Activated T-cell treated with anti-CD3 and anti-CD28 coated beads, Interleukin-2, amount 50 U/mL, for 4 hours (primary cell): ENCODE measurements at places on chromosomes 6 and 20. TPM values are rescaled to one million over a fixed set of nuclear protein-coding genes. Genes with fewer than 3 reads are reported as not detected.

RNF182 gene
- not detected for total RNA-seq

THBS2 gene
- 0.18 TPM for total RNA-seq

SEMG1 gene
- total RNA-seq: not detected

OR2B6 gene
- not detected for total RNA-seq

DNA sequence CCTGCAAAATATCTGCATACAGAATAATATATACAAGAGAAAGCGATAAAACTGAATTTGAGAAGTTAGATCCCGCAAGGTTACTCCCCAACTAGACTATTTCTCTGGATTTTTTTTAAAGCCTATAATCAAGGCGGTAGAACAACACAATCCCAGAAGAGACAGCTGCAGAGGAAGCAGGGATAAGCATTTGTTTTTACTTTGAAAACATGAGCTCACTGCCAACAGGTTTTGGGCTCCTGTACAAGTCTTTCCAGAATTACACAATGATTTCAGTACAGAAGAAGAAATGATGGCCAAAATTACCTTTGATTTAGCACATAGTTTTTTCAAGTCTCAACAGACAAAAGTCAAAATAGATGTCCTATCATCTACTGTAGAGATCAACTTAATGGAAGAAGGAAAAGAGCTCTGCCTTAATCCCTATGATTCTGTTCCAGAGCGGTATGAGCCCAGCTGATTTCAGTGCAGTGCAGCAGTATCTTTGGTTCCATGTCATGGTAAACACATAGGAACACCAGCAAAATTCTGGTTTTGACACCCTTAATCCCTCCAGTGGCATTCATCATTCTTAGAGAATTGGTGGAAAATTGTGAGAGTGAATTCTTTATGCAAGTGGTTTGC is 304.3 kb downstream of the HDGFL1 start:
- DNase-seq: no peak

- DNase-seq: no peak
Measured at GRCh38 chr6:13613029-13613594, 2.0 kb upstream of the NOL7 start.

DNA sequence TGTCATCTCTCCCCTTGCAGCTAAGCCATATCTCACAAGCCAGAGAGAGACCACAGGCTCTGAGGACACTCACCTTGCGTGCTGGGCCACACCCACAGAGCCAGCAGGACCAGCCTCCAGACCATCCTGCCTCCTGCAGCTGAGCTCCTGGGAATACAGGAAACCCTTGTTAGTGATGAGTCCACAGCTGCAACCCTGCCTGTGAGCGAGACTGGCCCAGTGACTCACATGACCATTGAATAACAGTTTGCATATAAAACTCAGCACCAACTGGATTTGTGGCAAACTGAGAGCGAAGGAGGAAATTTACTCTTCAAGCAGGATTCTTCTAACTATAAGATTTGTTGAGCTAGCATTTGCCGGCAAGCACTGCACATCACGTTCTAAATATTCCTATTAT is 3.0 kb downstream of the THBS2 start:
- DNase-seq: no peak

- no peak for DNase-seq
Measured at GRCh38 chr6:158207422-158207788, 39.3 kb downstream of the GTF2H5 start.

DNA sequence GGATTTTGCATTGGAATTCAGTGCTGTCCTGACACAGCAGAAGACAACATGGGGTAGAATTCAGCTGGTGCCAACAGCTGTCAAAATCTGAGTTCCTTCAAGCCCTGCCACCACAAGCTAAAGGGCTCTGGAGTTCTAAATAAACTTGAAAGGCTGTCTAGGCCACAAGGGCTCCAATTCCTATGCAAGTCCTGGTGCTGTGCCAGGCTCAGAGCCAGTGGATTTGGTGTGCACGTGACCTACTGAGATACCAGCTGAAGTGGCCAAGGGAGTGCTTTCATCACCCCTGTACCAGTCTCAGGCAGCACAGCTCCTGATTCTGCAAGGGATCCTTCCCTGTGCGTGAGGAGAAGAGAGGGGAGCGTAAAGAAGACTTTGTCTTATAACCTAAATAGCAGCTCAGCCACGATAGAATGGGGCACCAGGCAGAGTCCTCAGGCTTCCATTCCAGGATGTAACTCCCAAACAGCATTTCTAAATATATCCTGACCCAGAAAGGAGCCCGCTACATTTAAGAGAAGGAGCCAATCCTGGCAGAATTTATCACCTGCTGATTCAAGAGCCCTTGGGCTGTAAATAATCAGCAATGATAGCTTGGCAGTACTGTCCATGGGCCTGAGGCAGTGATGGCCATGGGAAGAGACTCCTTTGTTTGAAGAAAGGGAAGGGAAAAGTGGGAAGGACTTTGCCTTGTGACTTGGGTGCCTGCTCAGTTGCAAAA is 881.2 kb upstream of the EPHA7 start:
- no peak for DNase-seq

DNA sequence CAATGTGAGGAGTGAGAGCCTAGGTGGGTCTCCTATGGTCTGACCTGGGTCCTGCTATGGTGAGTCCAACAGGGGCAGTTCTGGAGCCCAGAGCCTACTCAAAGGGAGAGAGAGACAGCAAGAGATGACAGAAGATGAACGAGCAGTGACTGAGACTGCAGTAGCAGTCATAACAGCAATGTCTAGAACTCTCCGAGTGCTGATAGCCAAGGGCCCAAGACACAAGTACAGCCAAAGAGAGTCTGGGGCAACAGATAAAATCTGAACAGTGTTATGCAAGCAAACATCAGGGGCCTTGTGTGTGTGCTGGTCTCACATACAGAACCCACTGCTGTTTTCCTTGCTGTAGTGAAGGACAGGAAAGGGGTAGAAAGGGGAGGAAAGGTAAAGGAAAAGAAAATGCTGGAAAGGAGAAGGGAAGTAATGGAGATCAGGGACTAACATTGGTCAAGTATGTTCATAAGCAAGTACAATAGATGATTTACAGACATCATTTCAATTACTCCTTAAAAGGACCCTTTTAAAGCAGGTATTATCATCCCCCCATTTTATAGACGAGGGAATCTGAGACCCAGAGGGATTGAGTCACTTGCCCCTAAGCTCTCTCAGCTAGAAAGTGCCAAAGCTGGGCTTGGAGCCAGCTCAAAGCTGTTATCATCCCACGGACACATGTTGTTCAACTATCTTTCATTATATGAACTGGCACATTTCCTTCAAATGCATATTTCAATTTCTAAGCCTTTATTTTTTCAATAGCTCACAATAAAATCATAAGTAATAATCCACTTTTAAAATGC is 182.3 kb upstream of the RAB32 start:
- DNase-seq: no peak

DNA sequence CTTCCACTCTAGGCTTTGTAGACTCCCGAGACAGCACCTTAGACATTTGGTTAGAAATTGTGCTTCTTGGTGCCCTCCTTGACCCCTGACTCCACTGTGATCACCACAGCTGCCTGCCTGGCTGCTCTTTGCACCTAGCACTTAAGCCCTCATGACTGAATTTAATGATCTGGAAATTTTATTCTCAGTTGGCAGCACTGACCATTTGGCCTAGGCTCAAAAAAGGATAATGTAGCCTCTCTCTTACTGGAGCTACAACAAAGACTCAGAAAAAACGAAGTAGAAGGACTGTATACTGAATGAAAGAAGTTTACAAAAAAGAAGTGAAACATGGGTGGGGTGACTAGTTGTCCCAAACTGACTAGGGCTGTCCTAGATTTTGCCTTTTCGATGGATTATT is 11.3 kb upstream of the ABRACL start:
- DNase-seq: no peak

DNA sequence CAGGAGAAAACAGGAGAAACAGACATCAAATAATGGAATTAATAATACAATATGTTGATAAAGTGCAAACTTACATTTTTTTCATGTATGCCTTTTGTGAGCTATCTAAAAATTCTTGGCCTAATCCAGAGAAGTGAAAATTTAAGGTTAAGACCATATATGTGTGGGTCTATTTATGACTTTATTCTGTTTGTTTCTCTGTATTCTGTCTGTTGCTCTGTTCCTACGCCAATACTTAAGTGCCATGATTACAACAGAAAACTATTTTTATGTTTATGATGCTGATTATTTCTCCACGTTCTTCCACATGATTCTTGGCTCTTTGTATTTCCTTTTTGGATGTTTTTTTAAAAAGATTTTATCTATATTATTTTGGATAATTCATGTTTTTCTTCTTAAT is 109.6 kb upstream of the MAP3K4 start:
- no peak for DNase-seq
